ENCODE measurements at places on chromosomes 5 and 9.

DNA sequence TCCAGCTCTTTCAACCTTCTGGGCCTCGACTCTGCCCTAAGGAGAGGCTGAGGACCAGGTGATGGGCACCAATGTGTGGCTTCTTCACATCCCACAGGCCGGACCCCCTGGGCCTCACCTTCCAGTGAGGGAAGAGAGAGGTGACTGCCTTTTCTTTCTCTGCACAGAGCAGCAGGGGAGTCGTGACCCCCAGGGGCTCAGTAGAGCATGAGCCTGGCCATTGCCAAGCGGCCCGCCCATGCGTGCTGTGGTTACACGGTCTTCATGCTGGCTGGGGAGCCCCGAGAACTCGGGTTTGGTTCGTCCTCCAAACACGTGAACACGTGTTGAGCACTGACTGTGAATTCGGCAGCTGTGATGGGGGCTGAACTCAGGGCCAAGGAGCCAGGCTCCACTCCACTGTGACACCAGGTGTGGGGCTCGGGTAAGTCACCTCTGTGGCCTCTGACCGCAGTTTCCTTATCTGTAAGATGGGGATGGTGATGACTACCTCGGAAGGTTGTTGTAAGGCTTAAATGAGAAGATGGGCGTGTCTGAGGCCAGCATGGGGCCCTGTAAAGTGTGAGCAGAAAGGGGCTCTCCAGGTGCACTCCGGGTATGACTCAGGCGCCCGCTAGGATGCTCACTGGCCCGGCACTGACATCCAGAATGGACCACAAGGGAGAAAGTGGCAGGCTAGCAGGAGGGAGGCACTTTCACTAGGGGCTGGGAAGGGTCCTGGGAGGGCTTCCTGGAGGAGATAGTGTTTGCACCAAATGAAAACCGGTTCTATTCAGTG is 13.4 kb upstream of the GRHPR start:
- DNase-seq, result peak; percentile 86

GRCh38 chr9:79801459-79801858 is 229.7 kb downstream of the TLE4 start:
- DNase-seq, result no peak

GRCh38 chr9:122221183-122221811 is 7.5 kb downstream of the LHX6 start:
- no peak for DNase-seq

GRCh38 chr5:135490245-135491037 is 38.3 kb upstream of the TIFAB start:
- peak; percentile 23 for DNase-seq

GRCh38 chr9:121876255-121876654 is 216.9 kb downstream of the TTLL11 start:
- no peak for DNase-seq

- DNase-seq, result no peak
These were observed 212.2 kb downstream of the SMARCA2 start for GRCh38 chr9:2227144-2227867.

DNA sequence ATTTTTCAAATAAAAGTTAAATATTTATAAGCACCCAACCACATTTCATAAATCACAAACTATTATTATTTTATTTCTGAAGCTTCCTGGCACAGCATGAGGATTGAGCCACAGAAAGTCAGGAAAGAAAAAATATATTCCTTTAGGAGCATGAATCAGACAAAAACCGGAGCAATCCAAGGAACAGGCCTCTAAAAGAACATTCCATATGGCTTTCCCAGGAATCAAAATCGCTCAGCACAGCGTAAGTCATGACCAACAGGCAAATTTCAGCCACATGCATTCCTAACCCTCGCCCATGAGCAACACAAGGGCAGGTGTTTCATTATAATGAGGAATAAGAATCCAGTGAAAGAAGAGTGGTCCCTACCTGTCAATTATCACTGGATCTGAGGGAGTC is 26.7 kb downstream of the EBF1 start:
- DNase-seq, result no peak

GRCh38 chr5:83708170-83708569 is 12.5 kb downstream of the HAPLN1 start:
- no peak for DNase-seq

- no peak for DNase-seq
These were observed 286 bp upstream of the ZNF483 start for GRCh38 chr9:111524731-111525055.

DNA sequence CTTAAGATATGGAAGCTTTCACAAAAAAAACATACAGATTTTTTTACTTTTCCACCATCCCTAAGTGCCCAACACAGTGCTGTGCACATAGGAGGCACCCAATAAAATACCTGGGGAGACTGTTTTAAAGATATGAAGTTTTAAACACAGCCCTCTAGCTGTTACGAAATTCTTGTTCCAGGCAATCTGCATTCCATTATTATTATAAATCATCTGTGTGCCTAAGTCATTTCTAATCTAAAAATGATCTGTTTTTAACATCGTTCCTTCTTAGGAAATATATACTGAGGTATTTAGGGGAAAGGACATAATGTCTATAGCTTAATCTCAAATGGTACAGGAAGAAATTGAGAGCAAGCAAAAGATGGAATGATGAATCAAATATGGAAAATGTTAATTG is 32.7 kb upstream of the ISCA1 start:
- DNase-seq, result no peak

DNA sequence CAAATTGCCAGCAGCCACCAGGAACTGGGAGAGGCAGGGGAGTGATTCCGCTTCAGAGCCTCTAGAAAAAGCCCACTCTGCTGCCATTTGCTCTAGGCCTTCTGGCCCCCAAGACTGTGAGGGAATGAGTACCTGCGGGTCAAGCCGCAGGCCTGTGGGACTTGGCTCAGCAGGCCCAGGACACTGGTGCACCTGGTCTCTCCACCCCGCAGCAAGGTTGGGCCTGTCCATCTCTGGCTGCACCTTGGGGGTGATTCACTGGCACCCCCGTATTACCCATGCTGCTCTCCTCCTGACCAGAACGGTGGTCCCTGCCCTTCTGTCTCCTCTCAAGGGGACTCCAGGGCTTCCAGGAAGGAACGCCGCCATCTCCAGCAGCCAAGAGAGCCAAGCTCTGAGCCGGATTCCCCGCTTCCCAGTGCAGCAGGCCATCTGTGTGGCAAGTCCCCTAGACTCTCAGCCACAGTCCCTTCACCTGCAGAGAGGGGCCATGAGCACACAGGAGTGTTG is 78.4 kb upstream of the OLFM1 start:
- no peak for DNase-seq

GRCh38 chr9:35042081-35042604 is 30.3 kb downstream of the VCP start:
- no peak for DNase-seq

GRCh38 chr9:123642291-123643278 is 286.6 kb downstream of the CRB2 start:
- no peak for DNase-seq

DNA sequence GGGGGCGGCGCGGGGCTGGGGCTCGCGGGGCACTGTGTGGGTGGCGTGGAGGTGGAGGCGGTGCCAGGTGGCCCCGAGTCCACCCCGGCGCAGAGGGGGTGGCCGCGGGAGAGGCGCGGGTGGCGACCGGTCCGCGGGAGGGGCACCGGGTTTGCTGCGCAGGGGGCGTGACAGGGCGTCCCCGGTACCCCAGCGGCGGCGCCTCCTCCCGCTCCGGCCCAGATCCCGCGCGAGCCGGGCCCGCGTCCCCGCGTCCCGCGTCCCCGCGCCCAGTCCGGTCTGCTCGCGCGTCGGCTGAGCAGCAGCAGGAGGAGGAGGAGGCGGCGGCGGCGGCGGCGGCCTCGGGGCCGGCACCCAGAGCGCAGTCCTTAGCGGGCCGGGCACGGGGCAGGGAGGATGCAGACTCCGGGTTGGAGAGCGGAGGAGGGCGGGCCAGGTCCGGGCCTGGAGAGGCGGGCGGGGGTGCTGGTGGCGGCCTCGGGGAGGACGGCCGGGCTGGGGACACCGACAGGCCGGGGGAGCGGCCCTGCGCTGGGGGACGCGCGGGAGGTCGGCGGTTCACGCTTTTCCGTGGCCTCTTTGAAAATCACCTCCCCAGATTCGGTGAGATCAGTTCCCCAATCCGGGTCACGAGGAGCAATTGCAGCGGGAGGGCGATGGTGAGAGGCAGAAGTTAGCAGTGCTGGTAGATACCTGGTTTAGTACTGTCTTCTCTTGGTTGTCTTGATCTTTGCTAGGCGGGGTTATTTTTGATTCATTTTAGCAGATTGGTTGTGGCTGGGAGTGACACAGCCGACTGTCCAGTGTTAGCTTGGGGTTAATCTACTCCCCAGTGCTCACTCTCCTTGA is 1.7 kb downstream of the TRIO start:
- peak; percentile 60 for DNase-seq

- no peak for DNase-seq
These were observed 5.7 kb downstream of the NIPSNAP3B start for GRCh38 chr9:104769655-104770054.

- DNase-seq, result no peak
These were observed 109.6 kb downstream of the ZCCHC7 start for GRCh38 chr9:37229882-37230482.

DNA sequence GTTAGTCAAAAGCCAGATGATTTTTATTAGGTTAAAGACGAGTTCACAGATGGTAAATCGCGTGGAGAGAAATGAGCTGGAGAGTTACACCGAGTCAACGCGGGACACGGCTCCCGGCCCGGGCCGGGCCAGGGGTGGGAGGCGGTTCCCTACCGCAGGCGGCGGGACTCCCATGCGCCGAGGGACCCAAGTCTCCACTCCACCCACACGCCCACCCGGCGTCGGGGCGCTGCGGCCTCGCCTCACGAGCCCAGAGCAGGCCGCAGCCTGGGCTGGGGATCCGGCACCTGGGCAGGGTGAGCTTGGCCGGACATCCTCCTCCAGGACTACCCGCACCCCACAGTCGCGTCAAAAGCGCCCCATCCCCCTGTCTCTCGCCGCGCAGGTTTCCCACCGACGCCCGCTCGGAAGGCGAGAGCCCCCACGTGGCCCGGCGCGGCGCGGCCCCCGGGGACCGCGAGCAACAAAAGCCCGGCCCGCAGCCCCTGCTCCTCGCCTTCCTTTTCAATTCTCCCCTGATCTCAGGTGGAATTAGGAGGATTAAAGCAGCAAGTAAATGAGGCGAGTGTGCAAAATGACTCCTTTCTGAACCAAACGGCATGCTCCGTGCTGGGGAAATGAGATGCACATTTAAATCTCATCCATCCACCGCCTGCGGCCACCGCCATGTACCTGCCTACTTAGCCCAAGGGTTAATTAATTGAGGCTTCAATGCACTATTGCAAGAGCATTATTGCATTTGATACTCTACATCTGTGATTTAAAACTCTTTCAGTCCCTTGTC is 196.5 kb upstream of the TBCA start:
- DNase-seq, result peak; percentile 55

DNA sequence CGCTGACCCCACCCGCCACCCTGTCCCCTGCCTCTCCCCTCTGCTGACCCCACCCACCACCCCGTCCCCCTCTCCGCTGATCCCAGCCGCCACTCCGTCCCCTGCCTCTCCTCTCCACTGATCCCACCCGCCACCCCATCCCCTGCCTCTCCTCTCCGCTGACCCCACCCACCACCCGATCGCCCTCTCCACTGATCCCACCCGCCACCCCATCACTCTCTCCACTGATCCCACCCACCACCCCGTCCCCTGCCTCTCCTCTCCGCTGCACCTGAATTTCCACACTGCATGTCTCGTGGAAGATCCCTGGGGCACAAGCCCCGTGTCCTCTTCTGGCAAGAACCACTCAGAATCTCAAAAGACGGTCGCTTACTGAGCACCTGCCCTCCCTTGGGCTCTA is 53.4 kb upstream of the OLFM1 start:
- DNase-seq, result no peak

DNA sequence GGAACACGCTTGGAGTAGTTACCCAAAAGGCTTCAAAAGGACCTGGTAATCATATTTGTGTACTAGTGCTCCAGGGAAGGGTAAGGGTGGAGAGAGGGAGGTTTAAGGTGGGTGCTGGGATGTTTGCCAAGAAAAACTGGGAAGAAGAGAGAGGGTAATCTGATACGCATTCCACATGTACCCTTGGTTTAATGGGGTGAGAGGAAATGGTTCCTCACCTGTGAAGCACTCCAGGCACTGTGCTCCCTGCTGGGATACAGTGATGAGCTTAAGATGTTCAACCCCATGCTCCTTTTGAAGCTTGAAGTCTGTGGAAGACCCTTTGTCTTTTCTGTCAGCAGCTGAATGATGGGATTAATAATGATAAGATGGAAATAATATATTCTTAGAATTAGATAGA is 98.4 kb downstream of the COX7C start:
- no peak for DNase-seq

GRCh38 chr9:123238365-123238764 is 30.0 kb downstream of the STRBP start:
- no peak for DNase-seq

- no peak for DNase-seq
These were observed 33.4 kb downstream of the GRIA1 start for GRCh38 chr5:153523831-153524230.

GRCh38 chr9:115686069-115686468 is 467.5 kb upstream of the PAPPA start:
- no peak for DNase-seq

- DNase-seq, result no peak
These were observed 8.6 kb downstream of the MFAP3 start for GRCh38 chr5:154047324-154047723.

- peak; percentile 77 for DNase-seq
These were observed at the start of gene SLC1A3 for GRCh38 chr5:36606428-36607113. Gene SLC1A3, plus strand, starts transcription at chr5:36606606. Its CDS starts 1,818 bp downstream, at chr5:36608424.

DNA sequence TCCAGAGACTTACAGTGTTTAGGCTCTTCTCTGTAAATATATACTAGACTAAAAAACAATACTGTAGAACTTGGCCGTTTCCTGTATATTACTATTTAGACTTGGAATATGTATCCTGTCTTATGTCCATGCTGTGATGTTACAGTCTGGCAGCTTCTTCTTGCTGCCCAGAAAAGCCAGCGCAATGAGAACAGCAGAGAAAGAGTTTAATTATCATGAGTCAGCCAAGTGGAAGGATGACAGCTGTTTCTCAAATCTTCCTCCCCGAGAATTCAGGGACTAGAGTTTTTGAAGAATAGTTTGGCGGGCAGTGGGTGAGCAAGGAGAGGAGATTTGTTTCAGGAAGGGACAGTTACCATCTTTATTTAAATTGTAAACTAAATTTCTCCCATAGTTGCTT is 37.5 kb downstream of the NAA35 start:
- DNase-seq, result no peak

DNA sequence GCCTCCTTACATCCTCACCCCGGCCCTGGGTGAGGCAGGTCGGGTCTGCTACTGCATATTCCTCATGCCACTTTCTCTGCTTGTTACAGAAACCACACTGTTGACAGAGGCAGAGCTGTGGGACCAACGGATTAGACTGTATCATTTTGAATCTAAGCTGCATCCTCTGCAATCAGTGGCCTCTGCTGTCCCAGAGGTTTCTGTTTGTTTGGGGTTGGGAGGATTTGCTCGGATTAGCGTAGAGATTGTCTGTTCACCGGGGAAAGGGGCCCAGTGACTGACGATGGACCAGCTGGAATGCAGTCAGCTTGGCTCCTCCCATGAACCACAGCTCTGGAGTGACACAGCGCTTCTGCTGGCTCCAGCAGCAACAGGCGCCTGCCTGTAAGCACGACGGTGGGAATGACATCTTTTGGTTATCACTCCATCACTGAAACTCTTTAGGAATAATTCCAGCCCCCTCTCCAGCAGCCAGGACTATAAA is 37.3 kb upstream of the ADRA1B start:
- no peak for DNase-seq

GRCh38 chr9:18922161-18922885 is 110.7 kb downstream of the SAXO1 start:
- no peak for DNase-seq

GRCh38 chr5:2147504-2148311 is 265.0 kb upstream of the IRX4 start:
- DNase-seq, result no peak

GRCh38 chr5:113520429-113520828 is 6.9 kb downstream of the YTHDC2 start:
- peak; percentile 52 for DNase-seq
